Stimulated activated CD8-positive, alpha-beta memory T cell treated with anti-CD3 and anti-CD28 coated beads, Interleukin-7, amount 100 ng/mL, for 1 hour (primary cell): ENCODE measurements at places on chromosomes 4 and X.

- DNase-seq: no peak
Measured at GRCh38 chr4:53050361-53050774, 188.3 kb downstream of the RASL11B start.

DNA sequence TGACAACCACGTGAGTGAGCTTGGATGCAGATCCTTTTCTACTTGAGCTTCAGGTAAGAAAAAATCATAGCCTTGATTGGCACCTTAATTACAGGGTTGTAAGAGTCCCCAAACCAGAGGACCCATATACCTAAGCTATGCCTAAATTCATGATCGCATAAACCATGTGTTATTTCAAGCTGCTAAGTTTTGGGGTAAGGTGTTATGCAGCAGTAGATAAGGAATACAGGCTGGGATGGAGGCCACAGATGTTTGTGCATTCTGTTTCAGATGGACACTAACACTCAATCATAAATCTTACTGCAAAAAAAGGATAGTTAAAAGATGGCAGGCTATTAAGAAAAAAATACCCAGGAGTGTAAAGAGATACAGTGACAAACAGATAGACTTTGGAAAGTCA, 112.3 kb downstream of the ASB9 start:
- no peak for DNase-seq

DNA sequence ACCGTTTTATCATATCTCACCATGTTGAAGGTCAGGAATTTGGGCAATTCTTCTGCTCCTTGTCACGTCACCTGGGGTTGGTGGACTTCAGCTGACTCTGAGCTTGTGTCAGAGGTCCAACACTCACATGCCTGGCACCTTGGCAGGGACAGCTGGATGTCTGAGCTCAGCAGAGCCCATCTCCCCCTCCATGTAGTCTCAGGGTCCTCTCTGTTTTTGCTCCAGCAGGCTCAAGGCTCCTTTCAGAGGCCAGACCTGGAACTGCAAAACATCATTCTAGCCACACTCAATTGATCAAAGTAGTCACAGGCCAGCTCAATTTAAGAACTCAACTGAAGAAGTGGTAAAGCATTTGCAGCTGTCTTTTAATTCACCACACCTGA, 45.4 kb downstream of the EDNRA start:
- DNase-seq: no peak

- DNase-seq: no peak
Measured at GRCh38 chr4:2266181-2266580, 4.3 kb upstream of the MXD4 start.

- DNase-seq: no peak
Measured at GRCh38 chr4:159506801-159507517, 404.1 kb downstream of the RAPGEF2 start.

- no peak for DNase-seq
Measured at GRCh38 chrX:38327775-38328081, 419 bp upstream of the RPGR start.

GRCh38 chrX:11953615-11954014, 184.7 kb upstream of the FRMPD4 start:
- DNase-seq: no peak

DNA sequence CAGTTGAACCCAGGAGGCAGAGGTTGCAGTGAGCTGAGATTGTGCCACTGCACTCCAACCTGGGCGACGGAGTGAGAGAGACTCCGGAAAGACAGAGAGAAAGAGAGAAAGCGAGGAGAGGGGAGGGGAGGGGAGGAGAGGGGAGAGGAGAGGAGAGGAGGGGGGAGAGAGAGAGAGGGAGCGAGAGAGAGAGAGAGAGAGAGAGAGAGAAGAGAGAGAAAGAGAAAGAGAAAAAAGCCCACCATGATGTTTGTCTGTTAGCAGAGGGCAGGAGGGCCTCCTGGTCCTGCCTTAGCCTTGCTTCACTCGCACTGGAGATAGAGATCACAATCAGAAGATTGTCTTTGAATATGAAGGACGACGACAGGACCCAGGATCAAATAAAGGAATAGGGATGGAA, 18.7 kb upstream of the BCORL1 start:
- no peak for DNase-seq

DNA sequence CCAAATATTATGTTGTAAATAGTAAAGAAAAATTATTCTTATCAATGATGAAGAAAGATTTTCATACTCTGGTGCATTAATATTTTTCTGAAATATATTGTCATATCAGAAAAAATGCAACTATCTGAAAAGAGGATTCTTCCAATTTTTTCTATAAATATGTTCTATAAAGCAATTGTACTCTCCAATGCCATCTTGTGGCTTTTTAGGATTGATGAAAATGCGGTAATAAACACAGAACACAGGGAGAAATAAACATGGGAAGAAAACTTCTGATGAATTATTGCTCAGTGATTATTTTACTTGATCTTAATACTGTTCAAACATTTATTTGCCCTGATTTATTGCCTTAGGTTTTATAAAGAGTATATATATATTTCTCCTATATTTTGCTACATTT, 215.4 kb downstream of the IL1RAPL1 start:
- DNase-seq: no peak

DNA sequence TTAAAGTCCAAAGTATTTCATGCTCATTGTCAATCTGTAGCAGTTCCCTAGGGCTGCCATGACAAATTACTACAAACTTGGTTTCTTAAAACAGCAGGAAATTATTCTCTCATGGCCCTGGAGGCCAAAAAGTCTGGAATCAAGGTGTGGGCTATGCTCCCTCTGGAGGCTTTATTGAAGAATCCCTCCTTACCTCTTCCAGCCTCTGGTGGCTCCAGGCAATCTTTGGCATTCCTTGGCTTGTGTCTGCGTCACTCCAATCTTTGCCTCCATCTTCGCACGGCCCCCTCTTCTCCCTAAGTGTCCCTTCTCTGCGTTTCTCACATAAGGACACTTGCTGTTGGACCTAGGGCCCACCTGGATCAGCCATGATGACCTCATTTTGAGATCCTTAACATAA, 170.4 kb downstream of the SMIM20 start:
- no peak for DNase-seq

GRCh38 chr4:120685756-120686278, 236.7 kb downstream of the PRDM5 start:
- DNase-seq: no peak

DNA sequence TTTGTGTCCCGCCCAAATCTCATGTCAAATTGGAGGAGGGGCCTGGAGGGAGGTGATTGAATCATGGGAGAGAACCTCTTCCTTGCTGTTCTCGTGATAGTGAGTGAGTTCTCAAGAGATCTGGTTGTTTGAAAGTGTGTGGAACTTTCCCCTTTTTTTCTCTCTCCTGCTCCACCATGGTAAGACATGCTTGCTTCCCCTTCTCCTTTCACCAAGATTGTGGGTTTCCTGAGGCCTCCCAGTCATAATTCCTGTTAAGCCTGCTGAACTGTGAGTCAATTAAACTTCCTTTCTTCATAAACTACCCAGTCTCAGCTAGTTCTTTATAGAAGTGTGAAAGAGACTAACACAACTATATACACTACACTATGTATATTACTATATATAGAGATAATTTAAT, 697.8 kb upstream of the HS3ST1 start:
- DNase-seq: no peak

- DNase-seq: no peak
Measured at GRCh38 chr4:176638992-176639391, 153.7 kb downstream of the VEGFC start.

GRCh38 chr4:112277705-112278448, 7.8 kb downstream of the TIFA start:
- DNase-seq: no peak

DNA sequence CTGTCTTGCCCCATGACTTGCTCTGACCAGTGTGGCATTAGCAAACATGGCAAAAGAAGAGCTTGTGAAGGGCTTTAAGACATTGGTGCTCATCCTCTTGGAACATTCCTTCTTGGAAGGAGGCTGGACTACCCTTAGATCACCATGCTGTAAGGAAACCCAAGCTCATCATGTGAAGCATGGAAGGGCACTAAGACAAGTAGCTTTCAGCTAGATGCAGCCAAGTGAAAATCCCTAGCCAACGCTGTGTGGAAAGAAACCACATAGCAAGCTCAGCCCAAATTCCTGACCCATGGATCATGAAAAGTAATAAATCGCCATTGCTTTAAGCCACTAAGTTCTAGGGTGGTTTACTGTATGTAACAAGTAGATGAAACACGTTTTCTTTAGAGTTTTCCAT, 12.4 kb upstream of the PACRGL start:
- DNase-seq: no peak

- no peak for DNase-seq
Measured at GRCh38 chr4:834368-835147, 8.6 kb upstream of the CPLX1 start.

DNA sequence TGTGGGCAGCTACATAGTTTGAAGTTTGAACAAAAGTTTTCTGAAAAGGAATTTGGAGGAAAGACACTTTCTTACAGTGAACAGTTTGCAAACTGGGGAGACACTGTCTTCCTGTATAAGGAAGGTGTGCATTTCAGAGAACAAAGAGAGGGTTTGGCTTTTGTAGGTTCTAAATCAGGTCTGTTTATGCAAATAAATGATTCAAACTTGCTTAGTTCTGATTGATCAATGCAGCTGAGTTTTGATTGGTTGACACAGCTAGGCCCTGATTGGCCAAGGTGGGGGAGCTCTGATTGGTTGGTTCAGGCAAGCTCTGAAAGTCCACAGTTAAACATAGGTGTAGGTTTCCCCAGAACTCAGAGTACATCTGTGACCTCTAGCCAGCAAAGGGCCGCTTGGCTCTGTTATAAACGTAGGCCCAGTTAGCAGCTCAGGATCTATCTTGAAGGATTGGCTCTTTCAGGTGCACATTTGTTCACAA, 63.0 kb upstream of the ENPP6 start:
- DNase-seq: no peak

GRCh38 chr4:102429553-102429952, 71.6 kb upstream of the NFKB1 start:
- no peak for DNase-seq

DNA sequence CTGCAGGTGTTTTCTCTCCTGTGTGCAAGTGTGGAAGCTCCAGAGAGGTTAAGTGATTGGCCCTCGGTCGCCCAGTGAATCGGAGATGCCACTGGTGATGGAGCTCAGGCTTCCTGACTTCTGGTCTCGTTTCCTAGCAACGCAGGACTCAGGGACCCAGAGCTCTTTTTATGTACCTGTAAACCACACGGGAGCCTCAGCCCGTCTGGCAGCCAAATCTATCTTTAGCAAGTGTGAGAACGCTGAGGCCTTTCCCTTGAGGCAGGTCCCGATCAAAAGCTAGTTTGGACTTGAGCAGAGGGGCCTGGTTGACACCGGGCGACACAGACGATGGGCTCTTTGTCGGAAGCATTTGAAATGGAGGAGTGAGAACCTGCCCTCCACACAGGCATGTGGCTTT, 116.8 kb downstream of the SORCS2 start:
- no peak for DNase-seq

DNA sequence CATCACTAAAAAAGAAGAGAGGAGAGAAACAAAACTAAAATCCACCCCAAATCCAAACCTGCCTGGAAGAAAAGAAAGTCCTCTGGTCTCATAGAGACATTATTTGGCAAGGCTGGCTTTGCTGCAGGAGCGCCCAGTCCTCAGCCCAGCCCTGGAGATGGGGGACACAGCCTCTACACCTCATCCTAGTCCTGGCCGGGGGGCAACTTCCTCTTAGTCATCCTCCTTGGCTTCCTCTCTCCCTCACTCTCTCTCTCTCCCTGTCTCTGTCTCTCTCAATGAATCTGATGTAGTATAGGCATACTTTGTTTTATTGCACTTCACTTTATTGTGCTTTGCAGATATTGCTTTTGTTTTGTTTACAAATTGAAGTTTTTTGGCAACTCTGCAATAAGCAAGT, 55.8 kb upstream of the MAGEB10 start:
- DNase-seq: no peak

DNA sequence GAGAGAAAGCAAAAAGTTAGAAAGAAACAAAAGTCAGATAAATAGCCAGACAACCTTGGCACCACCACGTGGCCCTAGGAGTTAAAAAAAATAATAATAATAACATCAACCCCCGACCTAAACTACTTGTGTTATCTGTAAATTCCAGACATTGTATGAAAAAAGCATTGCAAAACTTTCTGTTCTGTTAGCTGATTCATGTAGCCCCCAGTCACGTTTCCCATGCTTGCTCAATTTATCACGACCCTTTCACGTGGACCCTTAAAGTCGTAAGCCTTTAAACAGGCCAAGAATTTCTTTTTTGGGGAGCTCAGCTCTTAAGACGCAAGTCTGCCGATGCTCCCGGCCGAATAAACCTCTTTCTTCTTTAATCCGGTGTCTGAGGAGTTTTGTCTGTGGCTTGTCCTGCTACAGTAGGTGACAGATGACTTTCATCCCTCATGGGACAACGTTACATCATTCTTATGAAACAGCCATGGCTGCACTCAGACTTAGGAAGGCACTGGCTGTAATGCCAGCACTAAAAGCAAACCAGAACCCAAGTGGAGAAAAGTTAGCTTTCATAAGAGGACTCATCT, 520 bp downstream of the ACOX3 start:
- DNase-seq: no peak

DNA sequence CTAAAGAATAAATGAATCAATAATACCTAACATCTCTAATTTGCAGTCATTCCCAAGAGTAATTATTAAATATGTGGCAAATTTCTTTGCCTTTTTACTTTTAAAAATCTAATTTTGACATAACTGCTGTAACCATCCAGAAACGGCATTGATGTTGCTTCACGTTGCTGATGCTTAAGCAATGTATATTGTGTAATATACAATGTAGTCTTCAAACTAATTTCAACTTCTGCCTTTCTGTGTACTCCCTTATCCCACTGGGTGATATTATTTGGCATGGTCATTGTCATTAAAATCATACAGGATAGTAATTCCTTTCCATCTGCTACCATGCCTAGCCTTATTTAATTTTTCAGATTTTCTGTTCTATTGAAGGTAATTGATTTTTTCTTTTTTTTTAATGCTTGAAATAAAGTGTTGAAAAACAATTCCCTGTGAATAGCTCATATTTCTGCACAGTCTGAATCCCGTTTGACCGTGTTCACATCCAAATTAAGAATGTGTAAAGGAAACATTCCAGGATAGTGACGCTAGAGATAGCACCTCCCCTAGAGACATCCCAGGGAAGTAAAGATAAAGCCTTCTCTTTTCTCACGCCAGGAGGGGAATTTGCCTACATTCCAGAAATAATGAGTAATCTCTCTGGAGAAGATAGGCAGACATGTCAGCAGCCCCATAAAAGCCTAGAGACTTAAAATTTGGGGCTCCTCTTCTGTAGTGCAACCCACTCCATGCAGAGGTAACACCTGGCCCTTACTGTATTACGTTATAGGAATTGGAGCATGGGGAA, 8.6 kb downstream of the FAM200B start:
- DNase-seq: no peak

- no peak for DNase-seq
Measured at GRCh38 chr4:78312989-78313753, 238.4 kb upstream of the ANXA3 start.

DNA sequence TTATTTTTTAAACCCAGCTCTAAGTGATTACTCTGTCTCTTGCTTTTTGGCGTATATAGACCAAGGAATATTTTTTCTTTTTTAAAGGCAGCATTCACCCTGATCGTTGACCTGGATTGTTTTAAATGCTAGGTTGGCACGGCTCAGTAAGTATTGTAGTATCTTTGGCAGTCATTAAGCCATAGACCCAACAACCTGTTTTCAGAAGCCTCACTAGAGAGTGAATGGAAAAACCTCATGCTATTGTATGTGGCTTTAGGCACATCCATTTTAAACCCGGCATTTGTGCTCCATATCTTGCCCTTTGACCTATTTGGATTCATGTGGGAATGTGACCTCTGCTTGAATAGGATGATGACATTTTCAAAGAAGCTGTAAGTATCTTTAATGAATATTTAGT, 183.9 kb downstream of the SNCA start:
- no peak for DNase-seq
